Occipital lobe (tissue), 3 donors: ENCODE measurements at places on chromosomes 4 and X. TPM values are rescaled to one million over a fixed set of nuclear protein-coding genes. Genes with fewer than 3 reads are reported as not detected.

DNA sequence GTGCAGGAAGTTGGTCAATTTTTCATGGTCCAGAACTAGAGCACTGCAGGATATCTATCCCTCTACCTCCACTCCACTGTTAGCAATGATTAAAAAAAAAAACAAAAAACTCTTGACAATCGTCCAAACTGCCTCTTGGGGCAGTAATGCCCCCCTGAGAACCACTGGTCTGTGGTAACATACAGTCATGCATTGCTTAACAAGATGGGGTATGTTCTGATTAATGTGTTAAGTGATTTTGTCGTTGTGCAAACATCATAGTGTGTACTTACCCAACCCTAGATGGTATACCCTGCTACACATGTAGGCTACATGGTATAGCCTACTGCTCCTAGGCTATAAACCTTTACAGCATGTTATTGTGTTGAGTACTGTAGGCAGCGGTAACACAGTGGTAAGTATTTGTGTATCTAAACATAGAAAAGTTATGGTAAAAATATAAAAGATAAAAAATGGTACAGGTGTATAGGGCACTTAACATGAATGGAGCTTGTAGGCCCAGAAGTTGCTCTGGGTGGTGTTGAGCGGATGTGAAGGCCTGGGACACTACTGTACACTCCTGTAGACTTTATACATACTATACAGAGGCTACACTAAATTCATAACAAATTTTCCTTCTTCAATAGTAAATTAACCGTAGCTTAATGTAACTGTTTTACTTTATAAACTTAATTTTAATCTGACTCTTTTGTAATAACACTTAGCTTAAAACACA is 34.1 kb downstream of the ART3 start:
- no peak for DNase-seq

GRCh38 chr4:172356016-172356415 is 542.8 kb downstream of the GALNTL6 start:
- no peak for DNase-seq

DNA sequence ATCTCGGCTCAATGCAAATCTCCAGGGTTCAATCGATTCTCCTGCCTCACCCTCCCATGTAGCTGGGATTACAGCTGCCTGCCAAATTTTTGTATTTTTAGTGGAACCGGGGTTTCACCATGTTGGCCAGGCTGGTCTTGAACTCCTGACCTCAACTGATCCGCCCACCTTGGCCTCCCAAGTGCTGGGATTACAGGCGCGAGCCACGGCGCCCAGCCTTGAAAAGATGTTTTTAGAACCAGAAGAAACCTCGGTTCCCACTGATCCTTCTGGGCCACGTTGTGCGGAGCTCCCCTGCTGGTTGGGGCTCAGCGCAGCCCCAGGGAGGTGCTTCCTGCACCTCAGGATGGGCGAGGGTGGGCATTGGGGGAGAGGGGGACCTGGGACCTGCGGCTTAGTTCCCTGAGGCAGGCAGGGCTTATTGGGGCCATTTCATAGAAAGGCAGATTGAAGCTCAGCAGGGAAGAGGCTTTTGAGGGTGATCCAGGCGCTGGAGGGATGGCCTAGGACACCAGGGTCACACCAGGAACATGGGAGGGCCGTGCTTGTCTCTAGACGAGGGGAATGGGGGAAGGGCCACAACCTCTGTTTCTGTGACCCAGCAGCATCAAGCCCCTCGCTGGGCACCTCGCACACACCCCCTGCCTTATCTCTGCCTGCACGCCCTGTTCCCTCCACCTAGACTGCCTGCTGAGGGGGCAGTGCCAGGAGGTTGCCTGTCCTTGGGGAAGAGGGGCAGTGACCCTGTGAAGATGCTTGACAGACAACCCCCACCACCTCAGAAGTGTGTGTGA is 6.3 kb upstream of the ADD1 start:
- no peak for DNase-seq

DNA sequence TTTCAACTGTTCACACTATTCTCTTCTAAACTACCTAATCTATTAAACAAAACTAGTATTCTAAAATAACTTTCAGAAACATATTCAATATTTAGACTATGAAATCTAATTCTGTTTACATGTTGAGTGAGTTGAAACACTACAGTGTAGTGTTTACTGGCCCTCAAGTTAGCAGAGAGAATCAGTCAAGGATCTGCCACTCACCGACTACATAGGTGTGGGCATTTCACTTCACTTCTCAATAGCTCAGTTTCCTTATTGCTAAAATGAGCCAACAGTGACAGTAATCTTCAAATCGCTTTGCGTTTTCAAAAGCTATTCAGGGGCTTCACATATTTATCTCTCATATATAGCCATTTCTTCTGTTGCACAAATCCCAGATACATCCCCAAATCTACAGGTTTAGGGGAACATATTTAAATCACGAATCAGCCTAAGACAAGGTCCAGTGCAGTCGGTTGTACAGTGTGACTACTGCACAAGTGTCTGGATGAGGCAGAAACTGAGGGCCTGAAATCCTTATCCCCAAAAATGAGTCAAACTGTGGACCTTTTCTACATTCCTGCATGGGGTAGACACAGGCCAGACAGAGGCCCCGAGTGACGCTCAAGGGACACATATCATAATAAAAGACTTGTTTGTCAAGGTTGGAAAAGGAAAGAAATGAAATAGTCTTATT is 129.8 kb downstream of the PPP3CA start:
- no peak for DNase-seq

DNA sequence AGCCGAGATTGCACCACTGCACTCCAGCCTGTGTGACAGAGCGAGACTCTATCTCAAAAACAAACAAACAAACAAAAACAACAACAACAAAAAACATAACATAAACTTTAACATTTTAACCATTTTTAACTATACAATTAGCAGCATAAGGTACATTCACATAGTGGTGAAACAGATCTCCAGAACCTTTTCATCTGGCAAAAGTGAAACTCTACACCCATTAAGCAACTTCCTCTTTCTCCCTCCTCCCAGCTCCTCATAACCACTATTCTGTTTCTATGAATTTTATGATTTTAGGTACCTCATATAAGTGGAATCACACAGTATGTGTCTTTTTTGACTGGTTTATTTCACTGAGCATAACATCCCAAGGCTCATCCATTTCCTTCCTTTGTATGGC is 103.6 kb downstream of the FAM13A start:
- DNase-seq = no peak

TBX22 gene
- not detected for total RNA-seq

TLR1 gene
- total RNA-seq = 10.5 TPM

DKC1 gene
- 19.0 TPM for total RNA-seq

RPL39 gene
- 2,835 TPM for total RNA-seq
